ENCODE measurements at places on chromosomes 7 and 10.

- peak; percentile 75 for DNase-seq
These were observed 3.1 kb upstream of the SLC18A3 start for GRCh38 chr10:49606981-49607535.

- DNase-seq, result no peak
These were observed 19.0 kb downstream of the SH2B2 start for GRCh38 chr7:102305414-102306268.

DNA sequence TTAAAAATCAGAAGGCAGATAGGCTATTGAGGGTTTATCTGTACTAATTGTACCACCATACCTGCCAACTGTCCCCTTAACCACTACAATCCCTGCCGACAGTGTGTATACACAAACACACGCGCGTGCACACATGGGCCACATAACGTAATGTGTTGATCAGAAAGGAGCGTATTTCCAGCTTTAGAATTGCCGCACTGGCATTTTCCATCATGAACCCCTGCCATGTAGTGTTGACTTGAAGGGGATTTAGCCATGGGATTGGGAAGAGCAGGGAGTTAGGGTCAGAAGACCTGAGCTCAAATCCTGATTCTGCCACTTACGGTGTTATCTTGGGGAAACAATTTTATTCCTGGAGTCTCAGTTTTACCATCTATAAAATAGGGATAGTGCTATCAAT, 158.9 kb downstream of the TCF7L2 start:
- no peak for DNase-seq

GRCh38 chr7:81590131-81590530, 179.7 kb downstream of the HGF start:
- DNase-seq, result no peak

GRCh38 chr10:61779950-61780659, 117.4 kb downstream of the CABCOCO1 start:
- no peak for DNase-seq
